NB4 (cell line): ENCODE measurements at places on chromosomes 5 and 9.
A peak's percentile ranks its signal among the peaks of the same experiment; 100 is the strongest.

DNA sequence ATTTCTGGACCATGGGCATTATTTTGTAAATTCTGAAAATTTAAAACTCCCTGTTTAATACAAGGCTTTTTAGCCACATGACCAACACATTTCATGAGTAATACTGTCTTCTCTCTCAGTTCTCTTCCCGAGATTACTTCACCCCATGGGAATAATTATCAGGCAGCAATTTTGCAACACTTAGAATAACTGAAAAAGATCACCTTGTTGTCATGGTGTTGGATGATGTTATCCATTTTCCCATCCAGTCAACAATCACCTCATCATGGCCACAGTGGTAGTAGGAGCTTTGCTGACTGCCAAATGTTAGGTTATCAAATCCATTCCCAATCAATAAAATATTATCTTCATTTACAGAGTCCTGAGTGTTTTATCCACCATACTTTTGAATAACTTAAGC, 354.9 kb upstream of the ISL1 start:
- DNase-seq, result no peak

DNA sequence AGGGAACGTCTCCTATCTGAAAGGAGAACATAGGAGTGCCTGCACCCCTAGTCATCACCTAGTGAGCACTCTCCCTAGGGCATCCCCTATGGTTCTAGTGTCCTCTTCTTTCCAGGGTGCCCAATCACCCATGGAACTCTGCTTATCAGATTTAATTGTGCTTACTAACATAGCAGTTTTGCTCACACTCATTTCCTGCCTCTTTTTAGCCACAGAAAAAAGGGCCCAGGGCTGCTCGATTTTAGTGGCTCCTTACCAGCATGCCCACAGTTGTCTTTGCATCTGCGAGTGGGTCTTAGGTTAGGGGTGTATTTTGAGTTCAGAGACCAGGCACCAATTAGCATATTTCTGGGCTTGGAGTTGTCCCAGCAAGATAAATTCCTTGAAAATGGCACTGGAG, 1110.2 kb downstream of the TAF11L14 start:
- peak; percentile 10 for DNase-seq

DNA sequence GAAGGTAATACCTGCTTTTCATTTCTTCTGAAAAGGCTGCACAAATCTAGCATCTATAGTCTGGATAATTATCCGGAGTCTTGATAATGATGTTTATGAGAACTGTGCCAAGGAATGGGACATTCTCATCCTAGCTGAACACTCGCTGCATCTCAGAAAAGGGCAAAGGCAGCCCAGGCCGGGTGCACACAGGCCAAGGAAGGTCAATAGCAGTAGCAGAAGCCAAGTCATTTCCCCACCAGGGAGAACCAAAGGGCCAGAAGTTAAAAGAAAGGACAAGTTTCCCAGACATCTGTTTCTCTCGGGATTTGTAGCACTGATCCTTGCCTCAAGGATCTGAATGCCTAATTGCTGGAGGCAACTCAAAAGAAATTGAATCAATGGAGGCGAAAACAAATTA, 66.1 kb upstream of the ANKRD55 start:
- DNase-seq, result no peak

- DNase-seq, result peak; percentile 40
Measured at GRCh38 chr5:10667431-10668057, 93.5 kb downstream of the DAP start.

GRCh38 chr5:146025114-146025680, 80.2 kb downstream of the PLAC8L1 start:
- DNase-seq, result no peak

GRCh38 chr5:133062276-133062675, 10.5 kb downstream of the HSPA4 start:
- DNase-seq, result peak; percentile 22

DNA sequence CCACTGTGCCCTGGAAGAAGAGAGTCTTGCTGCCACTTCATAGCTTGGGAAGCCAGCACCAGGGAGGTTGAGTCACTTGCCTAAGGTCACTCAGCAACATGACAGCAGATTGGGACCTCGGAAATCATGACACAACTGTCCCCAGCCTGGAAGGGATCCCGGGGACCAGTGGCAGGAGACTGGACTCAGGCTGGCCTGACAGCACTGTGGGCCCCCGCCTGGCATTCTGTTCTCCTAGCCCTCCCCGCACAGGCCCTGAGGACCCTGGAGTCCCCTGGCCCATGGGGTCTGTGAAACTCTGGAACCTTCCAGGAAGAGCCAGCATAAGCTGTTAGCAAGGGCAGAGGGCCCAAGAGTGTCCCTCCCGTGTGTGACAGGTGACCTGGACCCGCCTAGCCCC, 64.9 kb downstream of the COL5A1 start:
- DNase-seq, result no peak

- DNase-seq, result no peak
Measured at GRCh38 chr5:53099546-53099945, 10.0 kb downstream of the MOCS2 start.

DNA sequence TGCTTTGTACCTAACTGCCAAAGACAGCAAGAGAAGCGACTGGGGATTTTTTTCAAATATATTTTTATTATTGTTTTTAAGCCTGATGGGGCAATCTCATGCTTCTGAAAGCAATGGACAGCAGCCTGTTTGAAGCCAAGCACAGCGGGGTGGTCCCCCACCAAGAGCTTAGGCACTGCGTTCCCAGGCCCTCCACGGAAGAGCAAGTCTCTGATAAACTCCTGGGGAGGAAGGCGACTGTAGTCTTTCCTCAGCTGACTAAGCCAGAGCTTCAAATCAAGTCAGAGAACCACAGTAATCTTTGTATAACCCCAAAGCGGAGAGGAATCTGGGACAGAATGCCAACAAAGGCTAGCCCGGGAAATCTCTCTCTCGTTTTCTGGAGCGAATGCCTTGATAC, 54.4 kb downstream of the ARSB start:
- DNase-seq, result no peak

DNA sequence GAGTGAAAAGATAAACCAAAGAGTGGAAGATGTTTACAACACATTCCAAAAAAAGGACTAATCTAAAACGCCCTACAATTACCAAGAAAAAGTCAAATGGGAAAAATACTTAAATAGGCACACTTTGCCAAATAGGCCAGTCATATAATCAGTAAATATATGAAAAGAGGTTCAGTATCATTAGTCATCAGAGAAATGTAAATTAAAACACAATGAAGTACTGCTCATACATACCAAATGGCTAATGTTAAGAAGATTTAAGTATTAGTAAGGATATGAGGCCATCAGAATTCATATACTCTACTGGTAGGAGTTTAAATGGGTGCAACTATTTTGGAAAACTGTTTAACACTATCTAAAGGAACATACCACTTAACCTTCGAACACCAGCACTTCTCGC, 47.6 kb downstream of the ZDHHC21 start:
- no peak for DNase-seq

- DNase-seq, result no peak
Measured at GRCh38 chr5:119524485-119524884, 72.2 kb downstream of the HSD17B4 start.

- DNase-seq, result no peak
Measured at GRCh38 chr9:104589626-104590025, 9.6 kb downstream of the OR13C5 start.

DNA sequence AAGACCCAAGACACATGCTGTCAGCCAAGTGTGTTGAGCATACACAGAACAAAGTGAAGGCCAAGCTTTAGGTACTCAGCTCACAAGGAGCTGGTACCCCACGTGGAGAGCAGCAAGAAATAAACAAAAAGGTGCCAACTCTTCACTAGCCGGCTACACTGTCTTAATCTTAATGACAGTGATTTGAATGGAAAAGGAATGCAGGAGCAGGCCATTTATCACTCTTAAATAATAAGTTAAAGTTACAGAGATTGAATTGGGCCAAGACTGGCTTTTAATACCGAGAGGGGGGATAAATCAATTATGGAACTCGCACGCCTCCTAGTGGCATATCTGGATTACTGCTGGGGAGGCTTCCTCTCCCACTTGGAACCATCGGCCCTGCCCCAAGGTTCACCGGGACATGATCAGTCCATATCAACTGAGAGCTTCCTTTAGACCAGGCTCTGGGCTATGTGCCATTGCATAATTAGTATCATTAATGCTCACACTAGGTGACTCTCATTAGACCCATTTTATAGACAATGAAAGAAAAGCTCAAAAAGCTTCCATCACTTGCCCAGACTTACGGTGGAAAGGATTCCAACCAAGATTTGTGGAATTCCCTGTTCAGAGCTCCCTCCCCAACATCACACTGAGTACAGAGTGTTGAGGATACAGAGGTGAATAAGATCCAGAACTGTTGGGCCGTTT, 94.0 kb downstream of the ACTL7B start:
- DNase-seq, result peak; percentile 70

DNA sequence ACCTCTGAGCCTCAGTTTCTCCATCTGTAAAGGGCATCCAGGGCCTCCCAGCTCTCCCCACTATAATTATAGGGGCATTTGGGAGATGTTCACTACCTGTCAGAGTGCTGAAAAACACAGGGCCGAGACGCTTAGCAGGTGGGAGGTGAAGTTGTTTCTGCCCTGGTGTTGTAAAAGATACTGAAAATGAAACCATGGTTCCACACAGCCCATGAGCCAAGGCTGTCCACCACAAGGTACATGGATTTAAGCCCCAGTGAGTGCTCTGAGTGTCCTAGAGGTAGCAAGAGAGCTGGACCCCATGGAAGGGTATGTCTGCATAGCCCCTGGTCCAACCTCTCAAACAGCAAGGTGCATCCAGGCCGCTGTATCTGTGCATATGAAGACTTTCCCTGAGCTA, 137.5 kb downstream of the C5orf15 start:
- DNase-seq, result no peak

GRCh38 chr9:134655101-134655500, 13.5 kb downstream of the COL5A1 start:
- peak; percentile 34 for DNase-seq

GRCh38 chr9:87149799-87150198, 202.5 kb upstream of the GAS1 start:
- DNase-seq, result no peak

DNA sequence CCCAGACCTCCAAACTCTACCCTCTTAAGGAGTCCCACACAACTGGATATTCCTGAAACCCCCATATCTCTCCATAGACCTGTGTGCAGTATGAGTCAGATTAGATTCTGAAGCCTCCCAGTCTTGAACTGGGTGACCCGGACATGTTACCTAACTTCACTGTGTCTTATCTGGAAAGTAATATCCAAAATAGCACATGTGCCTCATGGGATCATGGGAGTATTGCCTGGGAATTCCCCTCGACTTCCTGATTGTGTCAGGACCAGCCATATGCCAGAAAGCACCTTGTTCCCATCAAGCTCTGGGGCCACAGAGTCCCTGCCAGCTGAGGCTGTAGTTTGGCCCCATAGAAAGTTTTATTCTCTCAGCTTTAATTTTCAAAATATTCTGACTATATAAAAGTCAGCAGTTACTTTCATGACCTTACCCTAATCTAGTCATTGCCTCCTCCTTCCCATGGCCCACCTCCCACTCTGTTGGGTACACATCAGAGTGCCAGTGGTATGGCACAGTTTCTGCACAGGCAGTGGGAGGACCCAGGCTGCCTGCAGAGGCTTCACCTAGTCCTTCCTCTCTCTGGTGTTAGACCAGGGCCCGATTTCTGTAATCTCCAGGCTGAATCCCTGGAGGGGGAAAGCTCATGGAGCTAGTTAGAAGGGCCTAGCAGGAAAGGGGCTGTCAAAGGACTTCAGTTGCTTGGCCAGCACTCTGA, 19.5 kb upstream of the B4GALT1 start:
- no peak for DNase-seq

DNA sequence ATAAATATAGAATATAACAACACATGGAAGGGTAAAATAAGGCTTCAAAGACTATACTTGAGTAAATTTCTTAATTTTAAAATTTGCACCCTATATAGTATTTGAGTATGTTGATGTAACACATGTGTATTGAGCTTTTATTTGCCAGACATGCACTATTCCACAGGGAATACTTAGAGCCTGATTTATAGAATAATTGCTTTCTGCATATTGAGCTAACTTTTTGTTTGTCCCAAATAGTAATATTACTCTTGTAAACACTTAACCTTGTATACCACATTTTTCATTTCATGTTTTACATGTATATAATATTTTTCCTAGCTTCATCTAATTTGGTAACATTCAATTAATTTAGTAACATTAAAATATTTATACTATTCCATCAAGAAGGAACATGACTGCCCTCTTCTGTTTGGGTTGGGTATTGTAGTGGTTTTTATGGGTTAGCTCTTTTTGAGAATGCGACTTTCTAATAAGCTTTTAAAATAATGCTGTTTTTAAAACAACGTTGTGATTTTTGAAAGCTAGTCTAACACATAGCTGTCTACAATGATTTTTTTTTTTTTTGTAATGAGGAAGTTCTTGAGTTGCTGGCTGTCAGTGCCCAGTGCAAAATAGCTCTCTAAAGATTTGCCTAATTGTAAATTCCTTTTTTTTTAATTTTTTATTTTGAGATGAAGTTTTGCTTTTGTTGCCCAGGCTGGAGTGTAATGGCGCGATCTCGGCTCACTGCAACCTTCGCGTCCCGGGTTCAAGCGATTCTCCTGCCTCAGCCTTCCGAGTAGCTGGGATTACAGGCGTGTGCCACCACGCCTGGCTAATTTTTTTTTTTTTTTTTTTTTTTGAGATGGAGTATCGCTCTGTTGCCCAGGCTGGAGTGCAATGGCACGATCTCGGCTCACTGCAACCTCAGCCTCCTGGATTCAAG, 4.8 kb downstream of the SUB1 start:
- peak; percentile 75 for DNase-seq

DNA sequence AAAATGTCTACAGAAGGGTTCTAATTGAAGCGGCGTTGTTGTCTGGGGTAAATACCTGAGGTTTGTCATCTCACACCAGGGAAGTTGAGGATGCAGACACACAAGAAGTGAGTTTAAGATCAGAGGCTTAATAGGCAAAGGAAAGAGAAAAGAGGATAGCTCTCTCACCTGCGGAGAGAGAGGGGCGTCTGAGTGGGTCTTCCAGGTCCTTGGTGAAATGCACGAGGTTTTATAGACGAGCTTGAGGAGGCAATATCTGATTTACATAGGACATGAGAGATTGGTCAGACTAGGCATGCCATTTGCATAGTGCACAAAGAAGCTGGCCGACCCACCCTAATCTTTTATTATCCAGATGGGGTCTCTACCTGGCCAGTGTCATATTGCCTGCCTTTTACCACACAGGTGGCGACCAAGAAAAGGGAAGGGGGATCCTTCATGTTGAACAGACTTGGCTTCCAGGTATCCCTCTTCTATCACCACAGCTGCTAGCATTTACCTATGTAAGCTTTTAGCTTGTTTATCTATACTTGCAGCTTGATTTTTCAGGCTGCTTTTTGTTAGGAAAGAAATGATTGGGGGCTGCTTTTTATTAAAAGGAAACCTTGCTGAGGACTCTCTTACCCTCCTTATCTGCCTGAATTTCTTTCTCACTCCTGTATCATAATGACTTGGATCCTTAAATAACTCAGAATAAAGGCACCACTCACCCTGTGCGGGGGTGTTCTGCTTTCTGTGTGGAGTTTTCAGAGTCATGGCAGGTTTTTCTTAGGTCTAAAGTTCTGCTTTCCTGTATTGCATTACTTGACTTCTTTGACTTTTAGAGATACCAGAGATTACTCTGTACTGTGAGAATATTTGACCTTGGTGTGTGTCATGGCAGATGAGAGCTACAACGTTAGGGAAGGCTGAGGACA, 9.4 kb upstream of the GLT6D1 start:
- no peak for DNase-seq

GRCh38 chr9:71895955-71896354, 15.0 kb downstream of the ABHD17B start:
- DNase-seq, result no peak

GRCh38 chr5:9069650-9070049, 476.2 kb downstream of the SEMA5A start:
- DNase-seq, result no peak
